ENCODE measurements at places on chromosomes 2 and 18.

- DNase-seq = no peak
These were observed 144.1 kb downstream of the CELF4 start for GRCh38 chr18:37421341-37422077.

DNA sequence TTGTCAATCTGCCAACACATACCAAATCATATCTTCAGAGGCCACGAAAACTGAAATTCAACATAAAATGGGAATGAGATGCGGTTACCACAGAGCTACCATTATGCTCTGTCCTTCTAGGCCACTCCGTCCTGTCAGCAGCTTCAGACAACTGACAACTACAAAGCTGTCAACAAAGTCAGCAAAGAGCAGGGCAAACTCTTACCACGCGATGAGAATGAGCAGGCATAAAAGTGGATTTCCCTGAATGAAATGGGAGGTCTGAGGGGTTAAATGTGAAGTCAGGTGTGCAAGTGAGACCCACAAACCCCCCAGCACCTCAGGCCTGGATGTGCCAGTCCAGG lies 130.1 kb downstream of the LNPK start:
- no peak for DNase-seq

DNA sequence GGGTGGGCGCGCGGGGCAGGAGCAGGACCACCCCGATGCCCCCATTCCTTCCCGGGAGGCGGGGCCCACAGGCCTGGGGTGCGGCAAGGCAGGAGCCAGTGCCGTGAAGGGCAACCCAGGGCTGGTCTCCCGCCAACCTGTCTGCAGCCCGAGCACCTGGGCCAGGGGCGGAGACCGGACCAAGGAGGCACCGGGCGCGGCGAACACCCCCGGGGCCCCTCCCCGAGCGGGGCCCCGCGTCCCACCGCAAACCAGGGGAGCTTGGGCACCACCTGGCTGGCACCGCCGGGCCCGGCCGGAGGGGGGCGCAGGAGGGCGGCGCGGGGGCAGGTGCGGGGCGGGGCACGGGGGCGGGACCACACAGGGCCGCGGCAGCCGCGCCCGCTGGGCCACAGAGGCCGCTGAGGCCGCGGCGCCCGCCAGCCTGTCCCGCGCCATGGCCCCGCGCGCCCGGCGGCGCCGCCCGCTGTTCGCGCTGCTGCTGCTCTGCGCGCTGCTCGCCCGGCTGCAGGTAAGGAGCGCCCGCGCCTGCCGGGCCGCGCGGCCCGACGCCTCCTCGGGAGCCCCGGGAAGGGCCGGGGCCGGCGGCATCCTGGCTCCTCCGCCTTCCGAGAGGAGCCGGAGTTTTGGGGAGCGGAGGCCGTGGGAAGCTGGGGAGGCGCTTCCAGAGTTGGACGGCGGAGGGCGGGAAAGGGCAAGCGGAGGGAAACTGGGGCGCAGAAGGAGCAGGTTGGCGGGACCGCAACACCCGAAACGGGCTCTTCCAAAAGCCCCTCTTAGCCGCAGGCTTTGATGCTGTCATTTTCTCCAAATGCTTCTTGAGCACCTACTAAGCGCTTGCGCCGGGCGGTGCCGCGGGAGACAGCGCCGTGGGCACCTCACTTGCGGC lies at the start of gene TNFRSF11A:
Gene TNFRSF11A (plus strand): TSS at position 394 of the 889 bp plus-strand sequence. CDS start 43 bp downstream, at position 437.
- DNase-seq = peak; percentile 37

DNA sequence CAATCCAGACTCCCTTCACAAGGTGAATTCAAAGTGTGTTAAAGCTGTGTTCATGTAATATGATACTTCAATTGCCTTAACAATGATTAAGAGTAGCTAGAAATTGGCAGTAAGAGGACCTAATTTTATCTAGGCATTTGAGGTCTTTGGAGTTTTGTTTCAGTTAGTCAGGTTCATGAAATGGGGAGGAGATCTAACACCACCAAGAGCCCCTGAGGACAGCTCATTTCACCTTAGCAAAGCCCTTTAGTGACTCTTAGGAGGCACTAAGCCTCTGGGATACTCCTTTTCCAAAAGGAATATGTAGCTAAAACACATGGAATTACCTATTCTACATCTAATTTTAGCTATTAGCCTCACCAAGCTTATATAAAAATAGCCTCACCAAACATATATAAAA lies 716.5 kb upstream of the RAB6C start:
- no peak for DNase-seq

DNA sequence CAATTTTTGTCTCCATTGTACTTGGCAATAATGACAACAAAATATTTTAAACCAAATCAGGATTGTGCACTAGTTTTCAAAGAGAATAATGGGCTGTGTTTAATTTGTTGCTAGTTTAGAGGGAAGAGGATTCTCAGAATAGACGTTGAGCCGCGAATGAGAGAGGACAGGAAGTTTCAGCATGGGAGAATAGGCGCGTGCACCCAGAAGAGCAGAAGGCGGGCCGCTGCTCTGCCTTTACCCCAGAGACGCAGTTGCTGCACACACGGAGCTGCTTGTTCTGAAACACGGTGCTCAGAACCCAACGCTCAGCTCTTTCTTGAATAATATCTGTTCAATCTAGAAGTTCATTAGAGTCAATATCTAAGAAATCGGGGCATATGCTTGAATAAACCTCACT lies 223.4 kb downstream of the MYT1L start:
- DNase-seq = no peak

DNA sequence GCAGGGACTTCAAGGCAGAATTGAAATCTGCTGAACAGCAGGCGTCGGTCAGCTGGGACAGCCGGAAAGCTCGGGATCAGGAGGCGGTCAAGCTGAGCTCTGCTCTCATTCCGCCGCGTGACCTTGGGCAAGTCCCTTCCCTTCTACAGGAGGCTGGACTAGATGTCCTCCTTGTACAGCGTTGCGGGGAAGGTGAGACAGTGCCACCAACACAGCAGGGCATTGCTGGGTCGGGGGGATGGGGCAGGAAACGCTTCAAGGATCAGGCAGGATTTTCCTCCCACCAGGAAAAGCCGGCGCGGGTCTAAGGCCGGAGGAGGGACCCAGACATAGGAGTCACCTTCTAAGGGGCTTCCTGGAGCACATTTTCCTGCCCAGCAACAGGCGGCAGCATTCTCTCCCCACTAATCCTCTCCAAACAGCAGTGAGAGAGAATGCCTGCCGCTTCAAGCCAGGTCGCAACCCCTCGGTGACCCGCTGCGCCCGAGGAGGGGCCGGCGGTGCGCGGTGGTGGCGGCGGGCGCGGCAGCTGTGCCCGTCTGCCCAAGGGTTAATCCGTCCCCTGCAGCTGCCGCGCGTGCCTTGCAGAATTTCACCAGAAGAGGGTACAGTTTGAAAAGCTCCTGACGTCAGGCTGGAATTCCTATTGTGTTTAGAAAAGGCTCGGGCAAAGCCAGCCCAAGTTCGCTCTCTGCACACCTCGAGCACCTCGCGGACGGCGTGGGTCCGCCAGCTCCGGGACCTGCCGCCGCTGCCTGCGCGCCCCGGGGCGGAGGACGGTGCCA lies at the start of gene KCNF1:
Gene KCNF1 (plus strand): TSS at position 644 of the 785 bp plus-strand sequence. CDS start 493 bp downstream, outside the sequence.
- peak; percentile 60 for DNase-seq

Measured in foreskin fibroblast (primary cell).